Dermis lymphatic vessel endothelial cell (primary cell): ENCODE measurements at places on chromosomes 12 and 14. TPM values are rescaled to one million over a fixed set of nuclear protein-coding genes. Genes with fewer than 3 reads are reported as not detected.

RNU4-1 gene
- total RNA-seq: under 0.01 TPM in 2 replicates

OR8S1 gene
- total RNA-seq: not detected in 2 replicates

TPPP2 gene
- total RNA-seq: not detected in 2 replicates

GPR132 gene
- total RNA-seq: not detected in 2 replicates

B3GNT4 gene
- under 0.01 and 0.17 TPM in 2 replicates for total RNA-seq

GPR84 gene
- total RNA-seq: under 0.01 TPM in 1 of 2 replicates, not detected in the other

EPYC gene
- total RNA-seq: not detected in 2 replicates

PLEKHG7 gene
- total RNA-seq: not detected in 2 replicates

ESRRB gene
- total RNA-seq: not detected in 2 replicates

CD163 gene
- total RNA-seq: not detected in 2 replicates

DBX2 gene
- total RNA-seq: not detected in 2 replicates

SMCO3 gene
- 1.8 and 2.1 TPM in 2 replicates for total RNA-seq

C14orf39 gene
- not detected in 2 replicates for total RNA-seq

TESPA1 gene
- not detected in 2 replicates for total RNA-seq
